ENCODE measurements at places on chromosomes 11 and 22.

GRCh38 chr11:72653649-72654048 is 20.6 kb downstream of the PDE2A start:
- no peak for DNase-seq

GRCh38 chr11:2701898-2702434 is 2.2 kb upstream of the KCNQ1OT1 start:
- DNase-seq: no peak

GRCh38 chr11:72833811-72834493 is 19.7 kb downstream of the ATG16L2 start:
- no peak for DNase-seq

DNA sequence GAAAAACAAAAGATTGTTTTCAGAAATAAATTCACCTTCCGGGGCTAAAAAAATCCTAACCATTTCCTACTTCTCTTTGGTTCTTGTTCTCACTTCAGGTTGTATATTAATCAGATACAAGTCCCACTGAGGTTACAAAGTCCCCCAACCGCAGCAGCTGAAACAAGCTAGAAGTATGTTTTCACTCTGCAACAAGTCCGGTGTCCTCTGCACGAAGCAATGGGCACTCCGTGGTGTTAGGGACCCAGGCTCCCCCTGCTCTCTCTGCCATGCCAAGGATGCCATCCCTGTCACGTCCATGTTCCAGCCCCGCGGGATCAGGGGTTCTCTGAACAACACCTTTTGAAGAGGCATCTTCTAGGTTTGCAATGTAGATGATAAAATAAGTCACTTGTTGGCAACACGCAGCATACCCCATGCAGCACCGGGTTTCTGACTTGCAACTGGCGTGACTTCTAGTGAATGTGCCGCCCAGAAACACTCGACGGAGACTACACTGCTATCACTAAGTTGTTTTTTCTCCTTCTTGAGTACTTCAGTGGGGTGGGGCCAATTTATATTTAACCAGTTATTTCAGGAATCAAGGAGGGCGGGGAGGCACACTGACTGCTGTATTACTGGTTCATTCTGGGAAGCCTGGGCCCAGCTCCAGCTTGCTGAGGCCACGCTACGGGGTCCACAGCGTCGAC is 25.4 kb upstream of the GSTP1 start:
- DNase-seq: no peak

DNA sequence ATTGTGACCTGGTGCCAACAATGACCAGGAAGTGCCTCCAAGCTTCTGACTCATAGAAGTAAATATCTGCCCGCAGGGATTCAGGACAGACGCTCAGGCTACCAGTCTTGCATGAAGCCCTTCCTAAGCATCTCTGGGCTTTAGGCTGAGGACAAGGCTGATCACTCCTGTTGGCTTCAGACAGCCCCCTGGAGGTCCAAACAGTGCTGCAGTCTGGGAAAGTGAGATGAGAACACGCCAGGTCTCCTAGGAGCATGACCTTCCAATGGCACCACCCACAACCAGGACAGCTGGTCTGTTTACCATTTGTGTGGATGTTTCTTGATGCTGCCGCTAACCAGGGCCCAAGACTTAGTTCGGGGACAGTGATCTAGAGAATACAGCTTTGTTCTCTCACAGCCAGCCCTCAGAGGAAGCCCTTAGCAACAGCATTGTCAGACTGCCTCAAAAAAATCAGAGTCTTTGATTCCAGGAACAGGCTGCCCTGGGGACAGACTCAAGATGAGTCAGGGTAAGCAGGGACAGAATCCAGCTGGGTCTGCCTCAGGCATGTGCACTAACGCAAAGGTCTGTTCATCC is 111.2 kb downstream of the ZNF280B start:
- DNase-seq: no peak

GRCh38 chr22:39612811-39613548 is 42.4 kb downstream of the CACNA1I start:
- peak; percentile 20 for DNase-seq

GRCh38 chr11:86800960-86801272 is 574 bp downstream of the PRSS23 start:
- no peak for DNase-seq

- DNase-seq: no peak
These were observed 184.0 kb upstream of the SORL1-AS1 start for GRCh38 chr11:121636800-121637176.

DNA sequence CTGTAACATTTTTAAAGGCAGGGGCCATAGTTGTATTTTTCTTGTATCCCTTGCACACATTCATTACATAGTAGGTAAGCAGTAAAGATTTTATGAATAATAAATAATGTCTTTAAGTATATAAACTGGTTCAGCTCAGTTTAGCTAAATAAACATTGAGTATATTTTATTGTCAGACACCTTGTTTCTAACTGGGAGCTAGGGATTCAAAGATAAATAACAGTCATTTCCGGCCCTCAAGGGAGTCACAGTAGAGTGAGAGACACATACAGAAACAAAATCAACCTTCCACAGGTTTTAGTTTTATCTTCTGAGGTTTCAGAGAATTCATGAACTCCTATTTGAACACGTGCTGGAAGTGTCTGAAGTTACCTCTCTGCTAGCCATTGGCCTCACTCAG is 760.2 kb downstream of the DLG2 start:
- DNase-seq: no peak

DNA sequence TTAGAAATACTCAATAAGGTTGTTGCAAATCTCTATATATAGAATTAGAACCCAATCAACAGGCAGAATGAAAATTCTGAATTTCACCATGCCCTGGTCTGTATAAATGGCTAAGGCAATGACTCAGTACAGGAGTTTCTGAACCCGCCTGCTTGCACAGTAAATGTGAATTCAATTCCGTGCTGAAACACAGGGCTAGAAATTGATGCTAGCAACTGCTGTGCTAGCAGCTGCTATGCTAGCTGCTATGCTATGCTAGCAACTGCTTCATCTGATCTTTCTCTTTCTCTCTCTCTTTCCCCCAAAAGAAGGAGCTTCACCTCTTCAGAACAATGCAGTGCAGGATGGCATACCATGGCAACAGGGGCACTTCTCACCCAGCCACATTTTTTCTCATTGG is 9.7 kb upstream of the OR52J3 start:
- DNase-seq: no peak

- no peak for DNase-seq
These were observed 404.5 kb downstream of the INSC start for GRCh38 chr11:15519124-15519791.

DNA sequence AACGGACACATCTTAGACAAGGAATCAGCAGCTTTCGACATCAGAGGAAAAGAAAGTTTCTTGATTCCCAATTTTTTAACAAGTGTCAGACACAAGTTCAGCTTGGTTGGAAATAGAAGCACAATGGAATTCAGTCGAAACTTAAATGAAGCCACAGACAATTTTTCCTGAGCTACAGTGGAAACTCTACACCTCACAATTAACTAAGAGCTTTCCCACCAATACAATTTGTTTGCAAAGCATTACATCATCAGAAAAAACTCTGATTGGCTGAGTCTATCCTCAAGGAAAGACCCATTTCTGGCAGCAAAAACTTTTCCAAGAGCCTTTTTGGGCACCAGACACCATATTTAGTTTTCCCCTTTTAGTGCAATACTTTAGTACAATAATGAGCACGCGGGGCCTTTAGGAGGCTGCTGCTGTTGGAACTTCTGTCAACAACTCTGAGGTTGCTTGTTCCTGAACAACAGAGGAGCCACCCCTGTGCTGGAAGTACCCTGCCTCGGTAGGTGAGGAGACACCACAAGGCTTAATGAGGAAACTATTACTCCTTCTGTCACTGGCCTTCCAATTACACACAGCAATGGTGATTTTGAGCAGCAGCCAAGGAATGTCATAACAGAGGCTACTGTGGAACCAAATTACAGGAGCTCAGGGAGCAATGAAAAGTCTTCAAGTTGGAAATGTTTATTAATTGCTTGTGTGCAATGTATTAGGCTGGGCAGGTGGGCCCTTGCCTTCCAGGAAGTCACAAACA is 61.9 kb upstream of the BARX2 start:
- DNase-seq: no peak

DNA sequence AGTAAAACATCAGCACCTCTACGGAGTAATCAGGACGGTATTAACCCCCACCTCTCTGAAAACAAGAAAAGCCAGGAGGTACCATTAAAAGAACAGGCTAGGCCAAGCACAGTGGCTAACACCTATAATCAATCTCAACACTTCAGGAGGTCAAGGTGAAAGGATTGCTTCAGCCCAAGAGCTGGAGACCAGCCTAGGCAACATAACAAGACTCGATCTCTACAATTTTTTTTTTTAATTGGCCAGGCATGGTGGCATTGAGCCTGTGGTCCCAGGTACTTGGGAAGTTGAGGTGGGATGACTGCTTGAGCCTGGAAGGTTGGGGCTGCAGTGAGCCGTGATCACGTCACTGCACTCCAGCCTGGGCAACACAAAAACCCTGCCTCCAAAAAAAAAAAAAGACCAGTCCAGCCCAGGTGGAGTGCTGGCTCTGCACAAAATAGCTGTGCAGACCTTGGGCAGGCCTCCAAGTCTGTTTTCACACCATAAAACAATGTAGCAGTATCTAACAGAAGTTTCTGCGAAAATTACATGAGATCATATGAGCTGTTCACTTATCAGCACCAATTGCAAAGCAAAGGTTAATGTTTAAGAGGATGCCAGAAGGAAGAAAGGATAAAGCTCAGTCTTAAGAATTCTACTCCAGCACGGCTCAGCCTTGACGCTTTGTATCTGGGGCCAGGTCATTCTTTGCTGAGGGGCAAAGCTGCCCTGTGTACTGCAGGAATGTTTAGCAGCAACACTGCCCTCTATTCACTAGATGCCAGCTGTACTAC is 14.8 kb downstream of the CHKA start:
- DNase-seq: no peak

GRCh38 chr11:17992916-17993315 is 19.9 kb downstream of the SERGEF start:
- DNase-seq: no peak

GRCh38 chr11:131571571-131571970 is 201.2 kb downstream of the NTM start:
- DNase-seq: no peak

- no peak for DNase-seq
These were observed 6.3 kb upstream of the NDUFC2 start for GRCh38 chr11:78085972-78086371.

DNA sequence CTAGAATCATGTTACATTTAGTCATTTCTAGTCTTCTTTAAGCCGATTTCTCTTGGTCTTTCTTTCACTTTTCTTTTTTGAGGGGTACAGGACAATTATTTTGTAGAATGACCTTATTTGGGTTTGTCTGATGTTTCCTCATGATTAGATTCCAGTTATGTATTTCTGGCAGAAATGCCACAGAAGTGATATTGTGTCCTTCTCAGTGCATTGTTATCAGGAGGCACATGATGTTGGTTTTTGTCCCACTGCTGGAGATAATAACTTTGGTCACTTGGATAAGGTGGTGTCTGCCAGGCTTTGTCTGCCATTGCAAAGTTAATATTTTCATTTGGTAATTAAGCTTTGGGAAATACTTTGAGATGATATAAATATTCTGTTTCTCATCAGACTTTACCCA is 100.3 kb downstream of the RRM1 start:
- DNase-seq: no peak

DNA sequence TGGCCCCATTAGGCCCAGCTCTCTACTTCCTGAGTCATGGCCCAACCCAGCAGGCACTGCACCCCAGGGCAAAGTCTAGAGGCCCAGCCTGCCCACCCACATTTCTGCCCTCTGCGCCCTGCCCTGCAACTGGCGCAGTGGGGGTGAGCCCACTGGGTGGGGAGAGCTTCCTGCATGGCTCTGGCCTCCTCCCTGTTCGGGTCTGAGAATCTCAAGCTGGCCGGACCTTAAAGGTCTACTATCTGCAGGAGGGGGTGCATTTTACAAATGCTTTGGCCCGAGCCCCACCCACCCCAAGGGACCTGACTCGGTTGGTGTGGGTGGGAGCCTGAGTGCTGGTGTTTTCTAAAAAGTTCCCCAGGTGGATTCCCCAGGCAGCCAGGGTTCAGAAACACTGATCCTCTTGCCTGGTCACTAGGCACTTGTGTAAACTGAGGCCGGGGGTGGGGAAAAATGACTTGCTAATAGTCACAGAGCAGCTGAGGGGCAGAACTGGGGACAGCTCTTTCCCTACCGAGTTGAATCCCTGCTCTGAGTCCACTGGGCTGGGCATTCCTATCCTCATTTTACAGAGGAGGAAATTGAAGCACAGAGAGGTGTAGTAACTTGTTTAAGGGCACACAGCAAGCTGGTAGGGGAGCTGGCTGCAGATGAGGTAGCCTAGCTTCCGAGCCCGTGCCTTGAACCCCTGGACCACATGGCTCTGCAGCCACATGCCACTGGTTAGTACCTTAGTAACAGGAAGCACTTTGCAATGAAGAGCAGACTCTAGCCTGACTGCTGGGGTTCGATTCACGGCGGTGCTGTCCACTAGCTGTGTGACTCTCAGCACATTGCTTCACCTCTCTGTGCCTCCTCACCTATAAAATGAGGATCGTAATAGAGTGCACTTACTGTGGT is 36.3 kb downstream of the CD82 start:
- DNase-seq: peak; percentile 53

- no peak for DNase-seq
These were observed 3.2 kb downstream of the TUBA8 start for GRCh38 chr22:18113680-18114394.

Measured in activated naive CD8-positive, alpha-beta T cell treated with anti-CD3 and anti-CD28 coated beads, Interleukin-2, amount 50 U/mL, for 24 hours (primary cell).